IPS-NIHi11 (cell line): ENCODE measurements at places on chromosomes 4 and X.

GRCh38 chr4:88033309-88033708, 25.9 kb downstream of the PKD2 start:
- DNase-seq: peak; percentile 61

DNA sequence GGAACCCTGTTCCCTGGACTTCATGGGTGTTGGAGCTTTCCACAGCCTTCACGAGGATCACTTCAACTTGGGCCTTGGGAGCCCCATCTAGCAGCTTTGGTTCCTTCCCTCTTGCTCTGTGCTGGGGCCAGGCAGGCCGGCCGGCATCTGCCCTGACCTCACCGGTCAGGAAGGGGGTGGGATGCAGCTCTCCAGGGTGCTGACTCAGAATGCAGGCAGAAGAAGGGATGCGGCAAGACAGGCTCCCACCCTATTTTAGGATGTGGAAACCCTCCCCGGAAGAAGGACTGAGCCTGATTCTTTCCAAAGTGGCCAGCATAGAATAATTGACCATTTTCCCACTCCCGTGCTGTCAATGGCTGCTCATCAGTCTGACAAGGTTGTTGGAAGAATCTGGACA, 47.1 kb downstream of the FHDC1 start:
- peak; percentile 81 for DNase-seq

DNA sequence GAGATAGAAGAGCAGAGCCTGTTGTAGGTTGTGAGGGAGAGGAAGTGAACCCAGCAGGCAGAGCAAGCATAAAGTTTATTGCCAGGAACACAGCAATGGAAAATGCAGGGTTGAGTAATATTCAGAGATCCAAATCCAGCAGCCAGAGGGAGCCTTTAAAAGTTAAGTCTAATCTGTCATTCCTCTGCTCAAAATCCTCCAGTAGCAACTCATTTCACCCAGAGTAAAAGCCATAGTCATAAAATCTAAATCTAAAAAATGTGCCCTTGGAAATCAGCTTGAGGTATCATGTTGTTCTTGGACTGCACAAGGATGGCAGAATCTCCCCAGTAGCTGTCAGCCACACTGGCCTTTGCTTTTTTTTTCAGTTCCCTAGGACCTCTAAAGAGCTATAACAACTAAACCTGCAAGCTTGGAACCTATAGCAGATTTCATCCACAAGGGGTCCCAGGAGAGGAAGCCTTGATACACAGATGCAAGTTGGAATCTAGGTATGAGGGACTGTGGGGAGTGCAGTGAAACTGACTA, 62.9 kb upstream of the FRAS1 start:
- peak; percentile 75 for DNase-seq

DNA sequence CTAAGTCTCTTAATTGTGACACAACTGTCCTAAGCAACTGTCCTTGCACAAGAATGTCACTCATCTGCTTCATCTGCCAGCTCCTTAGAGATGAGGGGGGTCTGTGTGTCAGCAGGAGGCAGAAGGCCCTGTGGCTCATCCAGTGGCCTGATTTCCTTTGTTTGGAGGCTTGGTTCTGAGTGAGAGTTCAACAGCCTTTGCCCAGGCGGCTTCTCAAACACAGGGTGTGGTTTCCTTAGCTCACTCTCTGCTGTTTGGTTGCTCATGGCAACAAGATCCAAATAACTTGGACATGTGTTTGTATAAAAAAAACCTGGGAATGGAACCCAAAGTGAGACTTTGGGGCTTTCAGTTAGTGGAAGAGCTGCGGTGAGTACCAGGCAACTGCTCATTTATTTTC, 46.6 kb downstream of the MAP7D3 start:
- no peak for DNase-seq

GRCh38 chr4:153710681-153711080, 26.6 kb downstream of the TLR2 start:
- DNase-seq: no peak

DNA sequence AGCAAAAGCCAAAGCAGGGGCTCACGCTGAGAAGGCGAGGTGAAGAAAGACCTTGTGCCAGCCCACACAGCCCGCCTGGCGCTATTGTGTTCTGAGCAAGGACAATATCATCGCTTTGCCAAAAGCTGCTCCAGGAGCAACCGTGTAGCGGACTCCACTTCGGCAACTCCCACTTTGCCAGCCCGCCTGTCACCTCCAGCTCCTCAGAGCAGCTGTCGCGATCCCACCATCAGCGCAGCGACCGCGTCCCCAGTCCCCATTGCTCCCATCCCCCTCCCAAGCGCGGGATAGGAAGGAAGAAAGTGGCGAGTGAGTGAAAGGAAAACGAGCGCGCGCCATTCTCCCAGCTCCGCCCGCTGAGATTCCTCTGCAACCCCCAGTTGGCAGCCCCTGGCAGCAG, 759 bp downstream of the ZC4H2 start:
- DNase-seq: peak; percentile 17

GRCh38 chr4:55399581-55399980, 3.8 kb downstream of the TMEM165 start:
- no peak for DNase-seq

- DNase-seq: no peak
Observed at GRCh38 chrX:153981231-153981630, 8.7 kb downstream of the TMEM187 start.

GRCh38 chrX:19646282-19646681, 131.0 kb upstream of the MAP3K15 start:
- DNase-seq: no peak

DNA sequence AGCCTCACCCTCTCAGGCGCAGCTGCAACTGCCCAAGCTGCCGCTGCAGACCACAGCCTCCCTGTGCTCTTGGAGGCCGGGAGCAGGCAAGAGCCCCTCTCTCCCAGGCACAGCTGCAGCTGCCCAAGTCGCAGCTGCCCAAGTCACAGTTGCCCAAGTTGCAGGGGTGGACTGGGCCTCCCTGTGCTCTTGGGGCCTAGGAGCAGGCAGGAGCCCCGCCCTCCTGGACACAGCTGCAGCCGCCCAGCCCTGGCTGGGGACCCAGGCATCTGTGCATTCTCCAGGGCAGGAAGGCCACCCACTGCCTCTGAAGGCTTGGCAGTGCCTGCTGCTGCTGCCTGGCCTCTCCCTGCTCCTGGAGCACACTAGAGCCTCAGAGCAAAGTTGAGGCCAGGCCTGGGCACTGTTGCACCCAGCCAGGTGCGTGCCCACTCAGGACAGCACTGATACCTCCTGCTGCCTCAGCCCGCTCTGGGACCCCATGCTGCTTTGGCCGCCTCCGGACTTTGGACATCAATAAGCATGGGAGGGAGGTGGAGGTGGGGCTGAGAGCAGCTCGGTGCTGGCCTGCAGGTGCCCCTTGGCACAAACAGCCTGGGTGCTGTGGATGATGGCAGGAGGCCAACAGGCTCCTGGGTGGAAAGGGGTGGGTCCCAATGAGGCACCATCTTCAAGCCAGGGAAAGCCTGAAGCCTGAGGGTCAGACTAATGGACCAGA, 247.5 kb downstream of the PDGFC start:
- DNase-seq: no peak

- DNase-seq: no peak
Observed at GRCh38 chr4:101419336-101420135, 72.2 kb upstream of the PPP3CA start.

DNA sequence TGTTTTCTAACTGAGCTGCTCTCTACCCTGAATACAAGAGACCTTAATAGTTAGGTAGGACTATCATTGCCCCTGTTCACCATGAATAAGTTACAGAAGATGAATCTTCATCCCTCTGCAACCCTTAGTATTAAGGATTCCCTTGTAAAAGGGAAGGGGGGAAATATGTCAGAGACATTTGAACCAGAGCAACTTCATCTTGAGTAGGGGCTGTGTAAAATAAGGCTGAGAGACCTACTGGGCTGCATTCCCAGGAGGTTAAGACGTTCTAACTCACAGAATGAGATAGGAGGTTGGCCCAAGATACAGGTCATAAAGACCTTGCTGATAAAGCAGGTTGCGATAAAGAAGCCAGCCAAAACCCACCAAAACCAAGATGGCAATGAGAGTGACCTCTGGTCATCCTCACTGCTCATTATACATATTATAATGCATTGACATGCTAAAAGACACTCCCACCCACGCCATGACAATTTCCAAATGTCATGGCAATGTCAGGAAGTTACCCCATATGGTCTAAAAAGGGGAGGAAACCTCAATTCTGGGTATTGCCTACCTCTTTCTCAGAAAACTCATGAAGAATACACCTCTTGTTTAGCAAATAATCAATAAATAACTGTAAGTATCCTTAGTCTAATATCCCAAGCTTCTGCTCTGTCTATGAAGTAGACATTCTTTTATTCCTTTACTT, 19.5 kb upstream of the TMPRSS11B start:
- DNase-seq: no peak

DNA sequence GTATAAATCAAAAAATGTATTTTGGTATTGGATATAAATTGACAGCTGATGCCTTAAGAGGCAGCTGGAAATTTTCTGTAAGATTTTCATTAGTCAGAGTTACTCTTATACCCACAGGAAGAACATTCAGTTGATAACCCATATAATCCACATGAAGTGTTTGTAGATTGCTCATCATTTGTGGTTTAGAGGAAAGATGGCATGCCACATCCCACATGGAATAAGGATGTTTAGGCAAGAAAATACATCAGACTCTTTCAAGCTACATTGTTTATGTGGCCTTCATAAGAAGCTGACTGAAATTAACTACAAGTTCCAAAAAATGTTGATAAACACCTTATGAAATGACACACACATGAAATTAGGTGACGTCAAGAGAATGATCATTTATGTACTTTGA, 56.6 kb downstream of the AREG start:
- DNase-seq: no peak

GRCh38 chr4:10075158-10075863, 41.3 kb downstream of the WDR1 start:
- DNase-seq: no peak

DNA sequence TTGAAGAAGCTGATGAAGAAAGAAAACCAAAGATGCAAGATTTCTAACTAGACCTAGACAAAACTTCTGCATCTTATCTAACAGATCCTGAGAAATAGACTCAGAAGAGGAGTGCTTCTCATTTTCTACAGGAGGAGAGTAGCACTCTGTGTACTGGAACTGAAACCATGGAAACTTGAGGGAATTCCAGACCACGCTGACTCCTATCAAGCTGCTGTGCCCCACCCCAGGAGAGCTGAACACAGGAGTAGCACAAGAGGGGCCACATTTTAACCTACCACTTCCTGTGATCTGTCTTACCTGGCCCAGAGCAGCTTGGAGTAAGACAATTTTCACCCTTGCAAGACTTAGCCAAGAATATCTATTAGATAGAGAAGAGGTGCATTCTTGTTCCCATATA, 248.9 kb downstream of the SCFD2 start:
- no peak for DNase-seq

DNA sequence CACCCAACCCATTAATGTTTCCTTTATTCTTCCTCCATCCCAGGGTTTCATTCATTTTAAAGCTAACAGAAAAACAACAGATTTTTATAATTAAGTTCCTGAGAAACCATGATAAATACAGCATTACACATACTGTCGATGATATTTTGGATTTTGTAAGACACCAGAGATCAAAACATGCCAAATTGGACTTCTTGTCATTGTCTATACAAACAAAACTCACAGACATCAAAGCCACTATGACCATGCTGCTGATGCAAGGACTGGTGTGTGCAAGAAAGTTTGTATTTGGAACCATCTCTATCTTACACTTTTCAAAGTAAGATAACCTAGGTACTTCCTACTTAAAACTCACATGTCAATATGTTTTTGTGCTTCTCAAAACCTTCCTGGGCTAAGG, 294.0 kb upstream of the UGT8 start:
- no peak for DNase-seq

DNA sequence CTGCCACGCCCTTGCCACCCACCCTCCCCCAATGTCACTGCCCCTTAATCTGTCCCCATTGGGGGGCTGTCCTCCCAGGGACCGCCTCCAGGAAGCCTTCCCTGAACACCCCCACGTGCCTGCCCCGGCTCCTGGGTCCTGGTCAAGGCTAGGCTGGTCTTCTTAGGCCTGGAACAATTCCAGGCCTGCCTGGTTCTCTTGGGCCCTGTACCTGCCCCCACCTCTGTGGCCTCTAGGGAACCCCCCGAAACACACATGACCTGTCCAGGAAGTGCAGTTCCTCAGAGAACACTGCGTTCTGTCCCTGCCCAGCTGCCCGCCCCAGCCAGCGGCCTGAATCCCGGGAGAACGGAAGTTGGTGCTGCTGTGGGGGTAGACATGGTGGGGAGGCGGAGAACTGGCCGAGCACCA, 5.1 kb downstream of the MXD4 start:
- DNase-seq: no peak

GRCh38 chr4:77798385-77798784, 20.8 kb downstream of the CNOT6L start:
- no peak for DNase-seq

- DNase-seq: no peak
Observed at GRCh38 chr4:7928711-7929110, 10.9 kb downstream of the AFAP1 start.

GRCh38 chrX:148620023-148620422, 119.6 kb downstream of the AFF2 start:
- DNase-seq: no peak

DNA sequence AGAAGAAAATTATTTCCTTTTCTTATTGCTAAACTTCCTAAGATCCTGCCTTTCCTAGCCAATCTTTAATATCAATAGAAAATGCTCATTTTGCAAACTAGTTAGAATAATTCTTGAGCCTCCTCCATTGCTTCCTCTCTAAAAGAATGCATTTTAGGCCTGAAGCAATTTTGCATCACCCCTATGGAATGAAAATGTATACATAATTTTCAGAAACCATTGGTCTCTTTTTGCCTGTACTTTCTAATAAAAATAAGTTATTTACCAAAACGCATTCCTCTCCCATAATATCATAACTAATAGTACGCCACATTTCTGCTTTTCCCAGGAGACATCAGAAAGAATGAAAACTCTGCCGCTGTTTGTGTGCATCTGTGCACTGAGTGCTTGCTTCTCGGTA, 1.7 kb downstream of the MUC7 start:
- DNase-seq: no peak

DNA sequence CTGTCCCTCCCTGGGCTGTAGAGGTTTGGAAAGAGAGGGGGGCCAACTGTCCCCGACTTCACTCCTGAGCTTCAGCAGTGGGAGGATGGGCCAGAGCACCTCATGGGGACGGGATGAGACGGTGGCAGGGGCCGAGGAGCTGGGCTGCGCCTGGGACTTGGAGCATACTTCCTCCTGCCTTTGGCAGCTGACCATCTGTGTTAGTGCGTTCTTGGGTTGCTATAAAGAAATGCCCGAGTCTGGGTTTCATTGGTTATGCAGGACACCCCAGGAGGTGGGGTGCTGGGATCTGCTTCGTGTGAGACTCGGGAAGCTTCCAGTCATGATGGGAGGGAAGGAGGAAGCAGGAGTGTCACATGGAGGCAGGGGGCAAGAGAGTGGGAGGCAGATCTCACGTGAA, 7.4 kb downstream of the PSAPL1 start:
- no peak for DNase-seq

DNA sequence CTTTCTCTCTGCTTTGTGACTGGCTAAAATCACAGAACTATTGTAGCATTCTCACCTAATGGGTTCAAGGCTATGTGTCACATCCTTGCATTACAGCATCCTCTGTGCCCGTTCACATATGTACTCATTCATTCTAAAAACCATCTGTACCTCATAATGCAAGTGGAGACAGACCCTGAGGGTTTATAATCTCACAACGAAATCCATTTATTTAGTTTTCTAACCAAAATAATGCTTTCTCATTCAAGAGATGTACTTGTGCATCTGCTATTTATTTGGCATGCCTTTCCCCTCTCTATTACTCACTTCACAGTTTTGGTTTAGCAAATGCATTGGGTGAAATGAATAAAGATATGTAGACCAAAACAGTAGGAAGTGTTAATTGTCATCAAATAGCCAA, 261.5 kb downstream of the DCHS2 start:
- no peak for DNase-seq

GRCh38 chr4:112253382-112254000, 21.9 kb downstream of the AP1AR start:
- DNase-seq: peak; percentile 22
